ENCODE measurements at places on chromosomes 3 and 15.

- no peak for DNase-seq
Measured at GRCh38 chr15:77818484-77819047, 185.9 kb upstream of the LINGO1 start.

GRCh38 chr3:177448987-177449359, 251.7 kb upstream of the TBL1XR1 start:
- no peak for DNase-seq

GRCh38 chr15:77048135-77048876, 22.6 kb downstream of the TSPAN3 start:
- no peak for DNase-seq

DNA sequence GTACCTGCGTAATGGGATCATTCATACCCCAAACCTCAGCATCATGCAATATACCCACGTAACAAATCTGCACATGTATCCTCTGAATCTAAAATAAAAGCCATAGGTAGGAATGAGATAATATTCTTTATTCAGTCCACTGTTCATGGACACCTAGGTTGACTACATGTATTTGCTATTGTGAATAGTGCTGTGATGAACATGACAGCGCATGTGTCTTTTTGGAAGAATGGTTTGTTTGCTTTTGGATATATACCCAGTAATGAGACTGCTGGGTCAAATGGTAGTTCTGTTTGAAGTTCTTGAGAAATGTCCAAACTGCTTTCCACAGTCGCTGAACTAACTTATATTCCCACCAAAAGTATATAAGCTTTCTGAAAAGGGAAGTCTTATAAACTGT, 117.9 kb upstream of the FAM3D start:
- DNase-seq: no peak

- no peak for DNase-seq
Measured at GRCh38 chr3:143343944-143344343, 224.4 kb downstream of the CHST2 start.

DNA sequence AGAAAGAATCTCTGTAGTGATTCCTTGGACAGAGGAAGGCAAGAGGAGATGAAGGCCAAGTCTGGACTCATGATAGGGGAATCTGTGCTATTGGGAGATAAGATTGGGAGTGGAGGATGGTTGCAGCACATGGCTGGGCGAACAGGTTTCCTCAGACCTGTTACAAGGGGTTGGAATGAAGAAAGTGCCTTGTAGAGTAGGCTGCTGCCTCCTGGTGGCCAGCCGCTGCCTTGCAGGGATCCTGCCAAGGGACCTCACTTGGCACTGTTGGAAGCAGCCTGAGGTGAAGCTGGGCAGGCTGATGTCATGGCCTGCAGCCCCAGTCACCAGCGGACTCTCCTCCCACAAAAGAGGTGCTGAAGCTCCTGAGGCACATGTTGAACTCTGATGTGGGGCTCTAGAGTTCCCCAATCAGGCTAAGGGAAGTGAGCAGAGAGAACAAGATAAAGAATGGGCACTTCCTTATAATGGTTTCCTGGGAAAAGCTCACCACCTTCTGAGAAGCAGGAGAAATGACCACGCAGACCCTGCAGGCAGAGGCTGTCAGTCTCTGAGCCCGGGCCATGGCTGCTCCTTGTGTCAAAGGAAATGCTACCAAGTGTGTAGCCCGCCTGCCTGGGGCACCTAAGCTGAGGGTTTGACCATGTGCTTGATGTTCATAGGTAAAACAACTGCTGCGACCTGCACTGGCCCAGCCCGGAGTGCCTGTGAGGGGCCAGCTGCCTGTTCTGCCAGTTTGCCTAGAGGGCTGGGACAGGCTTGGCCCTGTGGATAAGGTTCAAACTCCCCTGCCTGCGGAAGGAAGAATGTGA, 1.6 kb upstream of the TEX264 start:
- peak; percentile 97 for DNase-seq

- no peak for DNase-seq
Measured at GRCh38 chr3:127234778-127235177, 41.8 kb downstream of the PRR23E start.

DNA sequence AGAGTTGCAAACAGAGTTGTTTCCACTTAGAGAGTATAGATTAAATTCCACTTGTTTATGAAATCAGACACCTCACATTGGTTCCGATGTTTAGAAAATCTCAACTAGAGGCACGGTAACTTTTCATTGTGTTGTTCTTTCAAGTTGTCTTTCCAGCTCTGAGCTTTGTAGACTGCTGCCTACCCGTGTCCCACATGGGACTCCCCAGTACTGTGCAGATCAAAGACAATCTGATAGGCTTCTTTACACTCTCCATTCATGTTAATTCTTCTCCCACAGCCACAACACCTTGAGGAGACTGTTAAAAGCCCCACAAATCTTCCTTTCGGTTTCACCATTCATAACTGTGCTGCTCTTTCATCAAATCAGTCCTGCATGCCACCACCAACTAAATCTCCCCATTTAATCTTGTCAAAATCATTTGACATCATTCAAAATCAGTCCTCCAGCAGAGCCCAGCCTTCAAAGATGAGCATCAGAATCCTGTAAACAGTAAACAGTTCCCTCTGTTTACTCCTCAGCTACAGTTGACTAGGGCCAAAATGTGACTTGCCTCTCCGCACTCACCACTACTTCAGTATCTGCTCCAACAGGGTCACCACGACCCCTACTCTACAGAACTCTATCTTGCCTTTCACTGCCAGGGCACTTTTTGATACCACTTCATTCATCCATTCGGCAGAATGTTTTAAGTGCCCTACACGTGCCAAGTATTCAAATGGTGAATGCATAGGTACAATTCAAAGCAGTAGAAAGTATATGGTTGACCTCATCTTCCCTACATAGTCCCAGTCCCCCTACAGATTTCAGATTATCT, 8.3 kb downstream of the ANXA2 start:
- no peak for DNase-seq

DNA sequence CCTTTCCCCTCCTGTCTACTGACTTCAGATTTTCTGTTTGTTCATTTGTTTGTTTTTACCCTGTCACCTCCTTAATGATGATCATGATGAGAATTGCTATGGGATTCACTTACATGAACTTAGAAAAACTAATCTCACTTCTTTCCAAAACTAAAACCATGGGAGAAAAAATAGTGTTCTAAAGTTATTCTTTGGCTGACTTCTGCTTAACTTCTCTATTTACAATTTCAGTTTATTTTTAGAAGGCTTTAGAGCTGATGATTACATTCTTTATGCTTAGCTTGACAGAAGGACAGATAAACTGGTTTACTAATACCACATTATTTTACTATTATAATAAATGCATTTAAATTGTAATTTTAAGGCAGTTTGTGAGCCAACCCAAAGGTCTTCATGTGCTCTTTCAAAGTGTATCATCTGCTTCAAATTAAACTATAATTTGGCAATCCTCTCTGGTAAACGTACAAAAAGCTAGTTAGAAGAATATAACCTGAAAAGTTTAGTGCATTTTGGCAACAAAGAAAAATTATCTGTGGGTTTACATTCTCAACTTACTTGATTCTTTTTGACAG, 676.8 kb upstream of the UBE2E2 start:
- no peak for DNase-seq

GRCh38 chr3:152266221-152266995, 2.3 kb upstream of the MBNL1 start:
- DNase-seq: peak; percentile 45

DNA sequence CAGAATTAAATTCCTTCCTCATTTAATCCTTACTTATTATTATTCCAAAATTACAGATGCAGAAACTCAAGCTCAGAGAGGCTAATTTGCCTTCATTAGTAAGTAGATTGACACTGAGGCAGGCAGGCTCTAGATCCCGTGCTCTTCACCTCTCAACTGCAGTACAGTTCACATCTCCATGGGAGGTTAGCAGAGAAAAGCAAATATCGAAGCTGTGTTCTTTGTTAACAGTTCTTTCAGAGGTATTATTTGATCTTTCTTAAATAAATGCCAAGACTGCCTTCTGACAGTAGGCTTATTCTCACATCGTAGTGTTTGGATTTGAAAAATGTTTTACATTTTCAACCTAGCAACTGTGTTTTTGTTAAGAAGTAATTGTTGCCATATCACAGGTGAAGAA, 15.9 kb upstream of the FAH start:
- DNase-seq: no peak

DNA sequence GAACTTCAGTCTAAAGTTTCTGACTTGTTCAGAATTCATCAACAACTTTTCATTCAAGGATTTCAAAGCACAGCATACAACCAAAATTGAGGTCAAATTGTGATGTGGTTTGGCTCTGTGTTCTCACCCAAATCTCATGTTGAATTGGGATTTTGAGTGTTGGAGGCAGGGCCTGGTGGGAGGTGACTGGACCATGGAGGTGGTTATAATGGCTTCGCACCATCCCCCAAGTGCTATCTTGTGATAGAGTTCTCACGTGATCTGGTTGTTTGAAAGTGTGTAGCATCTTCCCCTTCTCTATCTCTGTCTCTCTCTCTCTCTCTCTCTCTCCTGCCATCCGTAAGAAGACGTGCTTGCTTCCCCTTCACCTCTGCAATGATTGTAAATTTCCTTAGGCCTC, 19.6 kb upstream of the SUCLG2 start:
- no peak for DNase-seq

- DNase-seq: no peak
Measured at GRCh38 chr3:130939753-130940152, 45.9 kb downstream of the ATP2C1 start.

- DNase-seq: no peak
Measured at GRCh38 chr3:29212789-29213433, 68.0 kb upstream of the RBMS3 start.

DNA sequence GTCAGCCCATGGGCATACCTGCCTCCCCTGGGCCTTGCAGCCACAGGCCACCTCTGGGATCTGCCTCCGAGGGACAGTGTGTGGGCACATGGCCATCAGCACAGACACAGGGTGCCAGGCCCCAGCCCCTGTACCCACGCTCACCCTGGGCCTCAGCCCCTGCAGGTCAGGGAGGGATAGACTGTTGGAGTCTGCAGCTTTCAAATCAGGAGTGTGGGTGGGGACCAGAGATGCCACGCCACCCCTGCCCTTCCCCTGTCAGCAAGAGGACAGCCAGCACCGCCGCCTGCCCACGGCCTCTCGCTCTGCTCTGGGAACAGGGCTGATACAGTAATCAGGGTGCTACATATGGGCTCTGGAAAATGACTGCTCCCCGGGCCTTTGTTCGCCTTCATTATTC, 72.7 kb downstream of the DNAJB8 start:
- DNase-seq: no peak

DNA sequence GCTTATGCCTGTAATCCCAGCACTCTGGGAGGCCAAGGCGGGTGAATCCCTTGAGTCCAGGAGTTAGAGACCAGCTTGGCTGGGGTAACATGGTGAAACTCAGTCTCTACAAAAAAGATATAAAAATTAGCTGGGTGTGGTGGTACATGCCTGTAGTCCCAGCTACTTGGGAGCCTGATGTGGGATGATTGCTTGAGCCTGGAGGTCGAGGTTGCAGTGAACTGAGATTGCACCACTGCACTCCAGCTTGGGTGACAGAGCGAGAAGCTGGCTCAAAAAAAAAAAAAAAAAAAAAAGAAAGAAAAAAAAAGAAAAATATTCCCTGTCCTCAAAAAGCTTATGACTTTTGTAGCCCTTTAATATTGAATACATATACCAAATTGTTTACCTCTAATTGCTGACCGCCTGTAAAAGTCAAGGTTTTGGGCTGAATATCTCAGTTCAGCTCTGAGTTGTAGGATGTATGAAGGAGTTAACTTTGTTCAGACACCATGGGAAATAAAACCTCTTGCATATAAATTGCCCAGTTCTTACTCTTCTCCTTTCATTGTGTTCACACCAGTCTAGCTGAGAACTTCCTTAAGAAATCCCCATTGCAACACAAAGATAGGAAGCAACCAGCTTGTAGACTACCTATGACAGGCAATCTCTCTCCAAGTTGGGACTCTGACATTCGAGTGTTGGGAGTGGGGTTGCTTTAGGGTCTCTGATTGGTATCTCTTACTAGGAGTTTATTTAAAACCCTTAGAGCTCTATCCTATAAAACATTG, 97.6 kb upstream of the RASGRP1 start:
- DNase-seq: no peak

DNA sequence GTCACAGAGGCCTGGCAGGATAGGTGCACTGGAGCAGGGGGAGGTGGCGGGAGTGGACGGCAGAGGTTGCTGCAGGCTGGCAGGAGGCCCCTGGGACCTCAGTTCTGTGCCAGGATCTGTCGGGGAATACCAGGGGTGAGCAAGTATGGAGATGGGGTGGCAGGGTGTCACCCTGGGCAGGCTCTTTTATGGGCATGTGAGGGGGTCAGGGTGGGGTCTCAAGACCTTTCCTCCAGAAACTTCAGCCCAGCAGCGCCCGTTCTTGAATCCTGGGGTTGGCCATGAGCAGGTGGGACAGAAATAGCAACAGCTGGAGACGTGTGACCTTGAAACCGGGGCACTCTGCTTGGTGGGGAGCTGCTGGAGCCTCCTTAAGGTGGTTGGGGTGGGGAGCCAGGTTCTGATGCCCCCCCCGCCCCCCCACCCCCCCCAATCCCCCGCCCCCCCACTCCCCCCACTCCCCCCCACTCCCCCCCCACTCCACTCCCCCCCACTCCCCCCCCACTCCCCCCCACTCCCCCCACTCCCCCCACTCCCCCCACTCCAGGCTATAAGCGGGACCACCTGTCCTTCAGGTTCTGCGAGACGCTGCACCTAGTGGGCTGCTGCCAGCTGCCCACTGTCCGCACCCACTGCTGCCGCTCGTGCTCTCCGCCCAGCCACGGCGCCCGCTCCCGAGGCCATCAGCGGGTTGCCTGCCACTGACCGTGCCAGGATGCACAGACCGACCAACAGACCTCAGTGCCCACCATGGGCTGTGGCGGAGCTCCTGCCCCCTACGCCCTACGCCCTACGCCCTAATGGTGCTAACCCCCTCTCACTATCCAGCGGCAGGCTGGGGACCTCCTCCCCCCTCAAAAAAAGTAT, 84.9 kb downstream of the TBC1D2B start:
- DNase-seq: no peak
